ENCODE measurements at places on chromosomes 3 and 15. TPM values are rescaled to one million over a fixed set of nuclear protein-coding genes. Genes with fewer than 3 reads are reported as not detected.

Gene SFMBT1
- 9.5 TPM for total RNA-seq

Gene ATP13A5
- total RNA-seq = 4.4 TPM

Gene CTXND1
- 0.56 TPM for total RNA-seq

Gene TRIM42
- not detected for total RNA-seq

Gene LMAN1L
- not detected for total RNA-seq

Gene CEP152
- total RNA-seq = 4.9 TPM

Gene ZIC1
- 0.30 TPM for total RNA-seq

Gene C3orf20
- total RNA-seq = not detected

Gene GOLGA6L2
- not detected for total RNA-seq

Gene CFAP161
- total RNA-seq = not detected

Measured in lower leg skin (tissue), 4 donors.